Mucosa of gallbladder (tissue), 1 donor: ENCODE measurements at places on chromosomes 5 and 9. TPM values are rescaled to one million over a fixed set of nuclear protein-coding genes. Genes with fewer than 3 reads are reported as not detected.

DNA sequence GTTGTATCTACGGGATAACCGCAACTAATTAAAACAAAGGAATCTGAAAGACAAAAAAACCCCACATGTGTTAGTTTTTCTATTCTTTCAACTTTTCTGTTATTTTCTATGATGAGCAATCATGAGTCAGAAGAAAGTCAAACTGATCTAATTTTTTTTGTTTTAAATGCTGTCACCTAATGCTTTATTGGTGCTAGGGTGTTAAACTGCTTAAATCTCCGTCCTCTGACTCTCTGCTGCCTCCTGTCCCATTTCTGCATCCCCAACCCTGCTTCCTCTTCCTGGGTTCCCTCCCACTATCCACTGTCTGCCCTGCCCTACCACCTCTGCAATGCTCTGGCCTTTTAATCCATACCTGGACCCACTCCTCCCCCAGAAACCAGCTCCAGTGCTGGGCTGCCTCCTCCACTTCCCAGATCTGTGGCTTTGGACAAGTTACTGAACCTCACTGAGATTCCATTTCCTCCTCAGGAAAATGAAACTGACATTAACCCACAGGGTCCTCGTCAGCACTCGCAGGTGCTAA lies 15.7 kb downstream of the PTPN3 start:
- DNase-seq: no peak

DNA sequence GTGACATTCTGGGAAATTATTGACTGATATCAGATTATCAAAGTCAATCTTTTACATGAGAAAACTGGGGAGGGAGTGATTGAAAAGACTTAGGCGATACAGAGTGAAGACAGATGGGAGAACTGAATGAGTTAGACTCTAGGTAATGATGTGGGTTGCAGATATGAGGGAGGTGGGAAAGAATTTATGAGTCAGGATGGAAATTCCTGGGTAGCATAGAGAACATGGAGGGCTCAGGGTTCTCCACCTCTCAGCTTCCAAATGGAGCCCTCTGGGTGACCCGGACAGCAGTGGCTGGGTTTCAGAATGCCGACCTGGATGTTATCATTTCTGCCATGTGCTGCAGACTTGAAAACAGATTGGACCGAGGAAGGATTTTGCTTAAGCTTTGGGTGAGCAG lies 75.4 kb upstream of the SHB start:
- no peak for DNase-seq

PLAC8L1 gene
- total RNA-seq: not detected

COL15A1 gene
- total RNA-seq: 46.2 TPM

COL5A1 gene
- total RNA-seq: 42.6 TPM

ADGRD2 gene
- not detected for total RNA-seq

DNA sequence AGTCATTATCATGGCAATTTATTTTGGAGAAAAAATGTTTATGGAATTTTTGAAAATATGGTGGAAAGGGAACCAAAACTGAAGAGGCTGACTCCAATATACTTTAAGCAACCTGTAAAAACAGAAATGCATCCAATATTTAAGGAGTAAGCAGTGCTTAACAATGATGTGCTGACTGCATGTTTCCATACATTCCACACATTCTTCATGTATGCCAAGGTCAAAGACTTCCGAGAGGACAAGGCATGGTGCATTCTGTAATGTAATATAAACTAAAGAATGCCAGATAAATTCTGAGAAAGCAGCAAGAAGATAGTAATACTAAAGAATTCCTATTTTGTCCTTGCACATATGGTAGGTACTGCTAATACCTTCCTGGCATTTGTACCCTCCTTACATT lies 2015.9 kb upstream of the CDH9 start:
- DNase-seq: no peak

DNA sequence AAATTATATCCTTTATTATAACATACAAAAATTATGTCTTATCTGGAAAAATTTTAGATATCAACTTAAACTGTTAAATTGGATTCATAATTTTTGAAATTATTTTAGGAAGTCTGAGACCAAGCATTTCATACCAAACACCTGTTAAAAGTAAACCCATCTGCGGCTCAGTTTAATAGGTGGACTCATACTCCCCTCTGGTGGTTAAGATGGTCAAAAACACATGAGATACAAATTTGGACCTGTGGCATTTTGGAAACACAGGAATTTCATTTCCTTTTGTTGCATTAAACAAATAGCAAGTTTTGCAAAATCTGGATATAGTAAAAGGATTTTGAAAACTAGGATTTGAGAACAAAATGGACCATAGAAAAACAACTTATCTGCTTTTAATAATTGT lies 53.7 kb downstream of the RGMB start:
- no peak for DNase-seq

NPR3 gene
- total RNA-seq: 6.5 TPM

GRCh38 chr5:74282490-74282889 lies 358.0 kb downstream of the ENC1 start:
- no peak for DNase-seq

FOXD4L4 gene
- not detected for total RNA-seq

DNA sequence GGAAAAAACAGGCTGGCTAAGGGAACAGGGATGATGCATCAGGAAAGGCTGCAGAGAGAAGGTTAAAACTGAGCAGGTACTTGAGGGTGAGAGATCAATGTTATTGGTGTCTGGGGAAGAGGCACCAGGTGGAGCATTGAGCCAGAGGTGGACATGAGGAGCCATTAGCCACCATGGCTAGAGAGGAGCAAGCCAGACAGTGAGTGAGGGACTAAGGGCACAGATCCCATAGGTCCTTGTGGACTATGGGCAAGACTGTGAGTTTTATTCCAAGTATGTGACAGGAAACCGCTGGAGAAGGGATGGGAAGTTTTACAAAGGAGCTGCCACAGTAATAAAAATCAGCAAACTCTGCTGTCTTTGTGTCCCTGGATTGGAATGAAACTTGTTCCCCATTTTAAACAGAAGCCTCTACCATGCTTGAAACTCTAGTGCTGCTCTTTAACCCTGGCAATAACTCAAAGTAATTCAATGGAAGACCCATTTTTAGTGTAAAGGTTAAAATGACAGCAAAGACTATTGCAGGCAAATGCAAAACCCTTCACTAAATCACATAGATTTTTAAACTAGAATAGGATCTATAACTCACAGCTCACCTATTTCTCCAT lies 349.8 kb downstream of the ENC1 start:
- no peak for DNase-seq

GRCh38 chr9:108618906-108619550 lies 236.8 kb downstream of the ACTL7B start:
- no peak for DNase-seq

LPAR1 gene
- total RNA-seq: 16.7 TPM
